ENCODE measurements at places on chromosomes 7 and 10.

DNA sequence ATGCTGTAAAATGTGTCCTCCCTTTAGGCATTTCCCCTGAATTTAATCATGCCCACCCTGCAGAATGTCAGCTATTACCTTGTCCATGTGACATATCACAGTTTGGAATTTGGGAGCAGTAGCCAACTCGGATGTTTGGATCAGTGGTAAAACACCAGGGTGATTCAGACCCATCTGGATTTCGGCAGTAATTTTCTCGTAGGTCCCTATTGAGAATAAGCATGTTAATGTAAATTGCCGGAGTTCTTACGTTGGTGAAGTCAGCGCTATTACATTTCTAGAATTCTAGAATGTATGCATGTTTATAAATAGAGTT lies 44.1 kb downstream of the HGF start:
- DNase-seq, result no peak

- DNase-seq, result no peak
These were observed 46.1 kb upstream of the RAB18 start for GRCh38 chr10:27457966-27458365.

- DNase-seq, result no peak
These were observed 283.1 kb upstream of the KAT6B start for GRCh38 chr10:74543276-74543675.

DNA sequence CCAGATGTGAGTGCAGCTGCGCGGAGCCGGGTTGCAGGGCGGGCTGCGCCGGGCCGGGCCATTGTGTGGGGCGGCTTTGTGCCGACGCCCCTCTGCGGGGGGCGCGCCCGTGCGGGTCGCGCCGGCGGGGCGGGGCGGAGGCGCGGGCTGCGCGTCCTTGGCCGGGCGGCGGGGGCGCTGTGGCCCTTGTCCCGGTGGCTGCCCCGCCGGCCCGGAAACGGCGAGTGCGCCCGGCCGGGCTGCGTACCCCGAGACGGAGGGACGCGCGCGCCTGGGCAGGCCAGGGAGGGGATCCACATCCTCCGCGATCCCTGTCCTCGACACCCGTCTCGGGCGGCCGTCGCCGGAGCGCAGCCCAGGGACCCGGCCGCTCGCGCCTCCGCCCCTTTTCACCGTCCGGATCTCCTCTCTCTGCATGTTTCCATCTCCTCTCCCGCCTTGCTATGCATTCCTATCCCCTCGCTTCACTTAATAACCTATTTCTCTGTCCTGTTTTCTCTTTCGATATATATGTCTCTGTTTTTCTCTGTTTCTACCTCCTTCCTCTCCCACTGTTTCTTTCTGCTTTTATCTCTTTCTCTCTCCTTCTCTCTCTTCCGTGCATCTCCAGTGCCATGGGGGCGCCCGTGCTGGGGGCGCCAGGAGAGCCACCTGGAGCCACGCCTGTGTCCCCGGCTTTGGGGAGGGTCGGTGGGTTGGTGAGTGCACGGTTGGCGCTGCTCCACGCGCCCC lies 765 bp downstream of the PFKFB3 start:
- DNase-seq, result peak; percentile 89

DNA sequence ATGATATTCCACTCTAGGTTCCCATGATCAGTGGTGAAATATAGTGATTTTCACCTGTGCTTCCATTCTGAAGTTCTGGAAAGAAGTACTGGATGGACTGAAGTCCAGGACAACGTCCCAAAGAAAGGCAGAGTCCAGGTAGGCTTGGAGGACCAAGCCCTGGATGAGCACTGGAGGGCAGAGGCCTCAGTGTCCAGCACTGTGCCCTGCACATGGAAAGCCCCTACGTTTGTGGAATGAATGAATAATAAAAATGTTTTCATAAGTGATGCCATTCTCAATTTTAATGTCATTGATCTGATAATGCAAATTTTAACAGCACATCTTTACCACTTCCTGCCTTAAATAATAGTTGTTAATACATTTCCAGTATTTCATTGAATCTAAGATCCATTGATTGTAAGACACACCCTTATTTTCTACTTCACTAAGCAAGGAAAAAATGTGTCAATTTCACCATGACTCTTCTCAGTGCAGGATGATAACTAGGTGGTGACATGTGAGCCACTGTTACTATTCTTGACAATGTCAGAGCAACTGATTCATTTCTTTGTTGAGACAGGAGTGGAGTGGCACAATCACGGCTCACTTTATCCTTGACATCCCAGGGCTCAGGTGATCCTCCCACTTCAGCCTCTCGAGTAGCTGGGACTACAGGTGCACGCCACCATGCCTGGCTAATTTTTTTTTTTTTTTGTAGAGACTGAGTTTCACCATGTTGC lies 35.2 kb downstream of the ZNF783 start:
- DNase-seq, result no peak

DNA sequence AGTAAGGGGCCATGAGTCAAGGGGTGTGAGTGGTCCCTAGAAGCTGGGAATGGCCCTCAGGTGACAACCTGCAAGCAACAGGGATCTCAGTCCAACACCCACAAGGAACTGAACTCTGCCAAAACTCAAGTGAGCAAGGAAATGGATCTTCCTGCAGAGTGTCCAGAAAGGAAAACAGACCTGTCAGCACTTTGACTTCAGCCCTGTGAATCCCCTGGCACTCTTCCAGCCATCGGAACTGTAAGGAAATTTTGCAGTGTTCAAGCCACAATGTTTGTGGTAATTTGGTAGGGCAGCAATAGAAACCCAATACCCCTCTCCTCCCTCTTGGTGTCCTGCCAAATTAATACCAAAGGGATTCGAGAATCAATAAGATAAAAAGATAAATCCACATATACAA lies 6.9 kb downstream of the LYZL1 start:
- no peak for DNase-seq

- peak; percentile 72 for DNase-seq
These were observed 27.4 kb downstream of the PILRA start for GRCh38 chr7:100400656-100401055.

- peak; percentile 75 for DNase-seq
These were observed 755 bp downstream of the FAM171A1 start for GRCh38 chr10:15370212-15370855.

DNA sequence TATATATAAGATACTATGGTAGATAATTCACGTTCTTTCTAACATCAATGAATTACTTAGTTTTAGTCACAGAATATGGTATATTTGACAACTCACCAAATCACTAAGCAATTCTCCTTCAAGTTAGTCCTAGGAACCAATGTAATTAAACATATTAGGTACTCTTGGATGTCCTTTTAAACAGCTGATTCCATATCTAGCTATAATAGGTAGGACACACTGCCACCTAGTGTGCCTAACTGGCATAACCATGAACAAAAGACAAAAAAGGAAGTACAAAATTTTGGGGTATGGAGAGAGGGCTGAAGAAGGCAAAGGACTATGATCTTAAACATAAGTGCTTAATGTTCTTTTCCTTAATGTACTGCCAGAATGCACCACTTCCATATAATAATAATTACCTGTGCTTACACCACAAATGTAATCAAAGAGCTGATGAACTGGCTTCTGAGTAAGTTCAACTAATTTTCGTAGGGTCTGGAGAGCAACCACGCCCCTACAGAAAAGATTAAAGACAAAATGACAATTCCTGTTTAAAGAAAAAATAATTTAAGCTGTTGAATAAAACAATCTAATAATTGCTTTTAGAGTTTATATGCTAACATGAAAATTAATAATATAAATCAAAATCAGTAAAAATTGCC lies 28.7 kb downstream of the PNPLA8 start:
- DNase-seq, result no peak

DNA sequence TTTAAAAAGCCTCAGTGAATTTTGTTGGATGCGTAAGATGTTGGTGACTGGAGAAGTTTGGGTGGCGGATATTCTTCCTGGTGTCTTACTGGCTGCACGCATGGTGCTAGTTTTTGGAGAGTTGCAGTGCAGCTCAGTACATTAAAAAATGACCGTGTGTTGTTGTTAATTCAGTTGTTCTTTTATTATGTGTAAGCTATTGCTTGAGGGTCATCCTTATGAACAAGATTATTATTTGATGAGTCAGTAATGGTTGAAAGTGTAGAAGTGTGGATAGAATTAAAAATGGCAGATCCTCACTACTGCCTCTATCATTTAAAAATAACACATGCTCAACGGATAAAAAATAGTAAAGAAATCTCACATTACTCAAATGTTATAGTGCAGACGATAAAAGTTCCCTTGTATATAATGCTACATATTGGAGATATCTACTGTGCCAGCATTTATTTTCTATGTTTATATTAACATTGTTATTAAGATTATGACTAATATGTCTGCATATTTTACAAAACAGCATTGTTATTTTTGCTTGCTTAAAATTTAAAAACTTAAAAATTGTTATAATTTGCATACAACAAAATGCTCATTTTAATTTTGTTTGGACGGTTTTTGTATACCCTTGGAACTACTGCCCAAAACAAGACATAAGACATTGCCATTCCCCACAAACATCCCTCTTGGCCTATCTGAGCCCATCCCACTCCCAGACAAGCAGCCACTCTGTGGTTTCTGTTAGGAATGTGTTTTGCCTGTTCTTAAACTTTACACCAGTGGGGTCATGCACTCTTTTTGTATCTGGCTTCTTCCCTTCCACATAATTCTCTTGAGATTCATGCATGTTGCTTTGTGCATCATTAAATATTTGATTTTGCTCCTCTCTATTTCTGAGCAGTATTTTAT lies 142.0 kb downstream of the DOCK1 start:
- DNase-seq, result no peak

DNA sequence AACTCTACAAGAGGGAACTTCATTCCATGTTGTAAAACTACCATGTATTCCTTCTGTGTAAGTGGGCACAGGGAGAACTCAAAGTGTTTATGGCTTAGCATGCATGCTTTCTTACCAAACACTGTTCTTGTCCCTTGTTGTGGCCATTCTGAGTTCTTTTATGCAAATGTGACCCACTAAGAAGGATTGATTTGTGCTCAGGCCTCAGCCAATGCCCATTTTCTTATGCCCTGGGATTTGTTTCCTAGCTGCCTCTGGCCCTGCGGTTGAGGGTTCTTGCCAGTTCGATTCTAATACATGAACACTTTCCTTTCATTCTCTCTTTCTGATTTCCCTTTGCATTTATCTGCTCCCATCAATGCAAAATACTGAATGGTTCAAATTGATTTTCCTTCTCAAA lies 316.7 kb downstream of the NRG3 start:
- DNase-seq, result no peak

GRCh38 chr7:92731335-92732063 lies 104.9 kb downstream of the CDK6 start:
- no peak for DNase-seq

GRCh38 chr7:5492020-5492635 lies 68.5 kb upstream of the TNRC18 start:
- peak; percentile 51 for DNase-seq

DNA sequence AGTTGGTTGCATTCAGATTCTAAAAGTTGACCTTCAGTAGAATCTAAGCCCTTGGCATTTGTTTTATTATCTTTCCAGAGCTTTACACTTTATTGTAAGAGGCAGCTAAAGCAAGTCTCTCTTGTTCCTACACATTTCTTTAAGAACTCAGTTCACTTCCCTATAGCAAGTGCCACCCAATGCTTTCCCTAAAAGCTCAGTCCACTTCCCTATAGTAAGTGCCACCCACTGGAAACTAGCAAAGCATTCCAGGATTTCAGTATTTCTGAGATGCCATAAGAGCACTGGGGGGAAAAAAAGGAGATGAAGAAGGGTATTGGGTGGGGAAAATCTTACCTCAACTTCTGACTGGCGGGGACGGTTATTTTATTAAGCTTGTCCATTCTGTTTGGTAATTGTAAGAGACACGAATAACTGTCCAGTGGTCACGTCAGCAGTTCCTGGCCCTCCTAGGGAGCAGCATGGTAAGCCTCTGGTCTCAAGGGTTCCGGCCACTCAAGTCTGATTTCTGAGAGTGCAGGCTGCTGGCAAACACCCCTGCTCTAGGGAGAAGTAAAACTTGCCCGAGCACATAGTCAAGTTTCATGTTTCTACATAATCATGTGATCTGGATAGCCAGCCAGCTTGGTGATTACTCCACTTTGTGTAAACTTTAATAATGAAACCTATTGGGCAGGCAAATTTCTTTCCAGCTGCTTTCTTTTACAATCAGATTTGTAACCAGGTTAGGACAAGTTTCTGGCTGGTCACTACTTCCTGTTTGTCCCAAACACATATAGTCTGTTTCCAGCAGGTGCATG lies at the start of gene BLNK:
Gene BLNK (minus strand): TSS at position 554 of the 800 bp plus-strand sequence. CDS start 171 bp downstream, at position 383.
- no peak for DNase-seq

DNA sequence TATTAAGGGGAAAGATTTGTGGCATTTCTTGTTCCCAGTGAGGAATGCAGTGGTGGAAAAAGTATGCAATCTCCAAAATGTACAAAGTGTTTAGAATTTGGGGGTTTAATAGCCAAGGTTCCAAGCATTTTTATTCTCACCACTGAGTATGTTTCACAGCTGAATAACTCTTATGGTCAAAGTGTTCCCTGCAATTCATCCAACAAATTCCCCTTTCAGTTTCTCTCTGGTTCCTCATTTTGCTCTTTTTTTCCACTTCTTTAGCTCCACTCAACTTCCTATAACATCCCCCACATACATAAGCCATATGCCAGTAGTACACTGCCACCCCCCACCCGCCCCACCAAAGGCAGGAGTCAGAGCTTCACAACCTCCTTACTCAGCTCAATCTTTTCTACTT lies 4.6 kb downstream of the HECW1 start:
- DNase-seq, result no peak

GRCh38 chr10:31317652-31318381 lies 1.2 kb upstream of the ZEB1 start:
- DNase-seq, result no peak

DNA sequence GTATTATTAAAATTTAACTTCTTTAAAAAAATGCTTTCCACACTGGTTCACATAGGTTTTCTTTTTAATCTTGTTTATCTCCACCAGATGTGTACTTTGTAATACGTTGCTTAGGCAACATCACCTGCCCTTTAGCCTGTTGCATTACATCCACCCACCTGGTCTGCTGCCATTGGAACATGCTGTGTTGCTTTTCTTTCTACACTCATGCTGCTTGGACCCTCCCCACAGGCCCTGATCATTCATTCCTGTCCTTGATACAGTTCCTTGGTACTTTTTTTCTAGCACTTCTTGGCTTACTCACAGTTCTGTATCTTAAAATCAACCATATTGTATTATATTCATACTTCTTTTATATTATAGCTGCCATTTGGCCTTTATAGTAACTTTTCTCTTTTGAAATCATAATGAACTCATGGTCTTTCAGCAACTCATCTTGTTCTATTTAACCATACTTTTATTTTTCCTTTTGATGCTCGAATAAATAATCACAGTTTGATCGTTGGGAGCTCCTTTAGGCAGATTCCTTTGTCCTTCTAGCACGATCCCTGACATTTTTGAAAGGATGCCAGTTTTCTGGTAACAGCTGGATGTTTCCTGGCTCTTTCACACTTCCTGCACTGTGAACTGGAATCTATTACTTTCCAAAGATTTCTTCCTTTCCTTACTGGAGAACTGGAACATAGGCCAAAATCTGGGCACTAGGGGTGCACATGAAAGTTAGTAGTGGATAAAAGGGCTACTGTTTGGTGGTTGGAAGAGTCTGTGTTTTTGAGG lies 125.1 kb downstream of the CDK14 start:
- no peak for DNase-seq

DNA sequence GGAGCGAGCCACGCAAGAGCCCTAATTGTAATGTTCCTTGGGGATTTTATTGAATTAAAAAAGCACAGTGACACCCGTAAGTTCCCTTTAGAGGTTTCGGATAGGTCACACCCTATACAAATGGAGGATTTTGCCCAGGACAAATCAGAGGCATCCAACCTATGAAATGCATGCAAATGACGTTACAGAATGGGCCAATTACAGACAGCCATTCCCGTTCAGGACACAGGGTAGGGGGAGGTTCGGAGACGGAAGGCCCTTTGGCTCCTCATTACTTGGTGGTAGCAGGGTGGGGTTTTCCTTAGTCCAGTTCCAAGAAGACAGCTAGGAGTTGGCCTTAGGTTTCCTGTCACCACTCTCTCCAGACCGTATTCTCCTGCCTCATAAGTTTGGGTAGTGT lies 754.1 kb downstream of the IPMK start:
- no peak for DNase-seq

Measured in ecto neural progenitor cell (in vitro differentiated cells).